ENCODE measurements at places on chromosomes 3 and 15.

GRCh38 chr3:71902258-71903111, 117.5 kb upstream of the PROK2 start:
- peak; percentile 20 for DNase-seq

- DNase-seq = no peak
These were observed 1.0 kb upstream of the GALNT15 start for GRCh38 chr3:16173283-16174025.

- DNase-seq = no peak
These were observed 96.0 kb upstream of the MYZAP start for GRCh38 chr15:57495554-57496165.

DNA sequence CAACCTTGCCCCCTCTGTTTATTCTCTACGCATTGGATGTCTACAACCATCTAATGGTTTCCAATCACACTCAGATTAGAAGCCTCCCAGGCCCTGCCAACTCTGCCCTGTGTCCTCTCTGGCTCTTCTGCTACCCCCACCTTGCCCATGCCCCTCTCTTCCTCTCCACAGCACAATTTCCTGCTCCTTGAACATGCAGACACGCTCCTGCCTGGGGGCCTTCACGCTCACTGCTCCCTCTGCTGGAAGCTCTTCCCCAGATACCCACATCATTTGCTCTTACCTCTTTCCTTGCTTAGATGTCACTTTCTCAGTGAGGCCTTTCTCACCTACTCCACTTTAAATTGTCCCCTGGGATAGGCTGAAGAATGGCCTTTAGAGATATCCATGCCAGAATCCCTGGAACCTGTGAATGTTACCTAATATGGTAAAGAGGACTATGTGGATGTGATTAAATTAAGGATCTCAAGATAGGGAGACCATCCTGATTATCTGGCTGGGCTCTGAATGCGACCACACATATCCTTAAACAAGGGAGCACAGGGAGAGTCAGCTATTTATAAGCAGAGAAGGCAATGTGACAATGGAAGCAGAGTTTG, 9.9 kb downstream of the KY start:
- peak; percentile 17 for DNase-seq

GRCh38 chr3:105505170-105505569, 138.5 kb downstream of the ALCAM start:
- DNase-seq = no peak

- DNase-seq = peak; percentile 66
These were observed 22.6 kb upstream of the C3orf70 start for GRCh38 chr3:185175370-185175987.

DNA sequence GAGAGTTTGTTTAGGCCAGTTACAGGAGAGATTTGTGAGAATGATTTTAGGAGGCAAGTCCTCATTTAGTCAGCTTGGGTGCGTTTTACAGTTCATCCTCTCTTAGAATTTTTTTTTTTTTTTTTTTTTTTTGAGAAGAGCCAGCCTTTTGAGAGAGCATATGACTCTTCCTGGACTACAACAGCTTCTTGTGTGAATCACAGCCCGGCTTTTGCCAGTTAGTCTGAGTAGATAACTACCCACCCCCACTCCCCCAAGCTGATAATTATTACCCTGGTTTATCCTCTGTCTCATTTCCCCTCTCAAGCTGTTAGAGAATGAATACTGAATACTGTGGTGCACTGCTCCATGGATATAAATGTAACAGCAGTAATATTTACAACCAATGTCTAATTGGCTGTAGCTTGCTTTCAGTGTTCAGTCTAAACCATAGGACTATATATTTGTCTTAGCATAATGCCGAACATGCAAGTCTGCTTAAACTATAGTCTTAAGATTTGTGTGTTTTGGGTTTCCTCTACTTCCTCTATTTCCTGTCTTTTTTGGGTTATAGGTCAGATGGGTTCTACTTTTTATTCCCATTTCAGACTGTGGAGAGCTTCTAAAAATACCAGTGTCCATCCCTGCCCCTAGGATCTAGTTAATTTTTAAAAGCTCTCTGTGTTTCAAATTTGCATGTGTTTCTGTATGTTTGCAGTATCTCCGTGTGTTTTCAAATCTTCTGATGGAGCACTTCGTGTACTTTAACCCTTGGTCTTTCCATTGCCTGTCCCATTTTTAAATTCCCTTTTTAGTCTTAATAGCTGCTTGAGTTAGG, 8.0 kb downstream of the CHD2 start:
- no peak for DNase-seq

- no peak for DNase-seq
These were observed 208.2 kb upstream of the CTDSPL start for GRCh38 chr3:37653466-37653865.

Data from right kidney (tissue), 9 donors.